ENCODE measurements at places on chromosomes 11 and 22. TPM values are rescaled to one million over a fixed set of nuclear protein-coding genes. Genes with fewer than 3 reads are reported as not detected.

Gene CLDN5
- 22.1 TPM for total RNA-seq

Gene ARHGAP8
- total RNA-seq = 6.0 TPM

Gene LDHAL6A
- not detected for total RNA-seq

Gene OR2D2
- total RNA-seq = not detected

Gene CNIH2
- total RNA-seq = 1.1 TPM

Gene CAPN1
- 552 TPM for total RNA-seq

Gene OR51F1
- not detected for total RNA-seq

Gene HORMAD2
- not detected for total RNA-seq

Gene PRODH
- 59.3 TPM for total RNA-seq

Gene SORL1
- 42.8 TPM for total RNA-seq

Gene MUS81
- 25.4 TPM for total RNA-seq

Gene TPST2
- 45.5 TPM for total RNA-seq

Gene TECTA
- total RNA-seq = 0.26 TPM

Gene CBLIF
- total RNA-seq = not detected

Gene MS4A4E
- 5.1 TPM for total RNA-seq

Gene DDT
- 171 TPM for total RNA-seq

DNA sequence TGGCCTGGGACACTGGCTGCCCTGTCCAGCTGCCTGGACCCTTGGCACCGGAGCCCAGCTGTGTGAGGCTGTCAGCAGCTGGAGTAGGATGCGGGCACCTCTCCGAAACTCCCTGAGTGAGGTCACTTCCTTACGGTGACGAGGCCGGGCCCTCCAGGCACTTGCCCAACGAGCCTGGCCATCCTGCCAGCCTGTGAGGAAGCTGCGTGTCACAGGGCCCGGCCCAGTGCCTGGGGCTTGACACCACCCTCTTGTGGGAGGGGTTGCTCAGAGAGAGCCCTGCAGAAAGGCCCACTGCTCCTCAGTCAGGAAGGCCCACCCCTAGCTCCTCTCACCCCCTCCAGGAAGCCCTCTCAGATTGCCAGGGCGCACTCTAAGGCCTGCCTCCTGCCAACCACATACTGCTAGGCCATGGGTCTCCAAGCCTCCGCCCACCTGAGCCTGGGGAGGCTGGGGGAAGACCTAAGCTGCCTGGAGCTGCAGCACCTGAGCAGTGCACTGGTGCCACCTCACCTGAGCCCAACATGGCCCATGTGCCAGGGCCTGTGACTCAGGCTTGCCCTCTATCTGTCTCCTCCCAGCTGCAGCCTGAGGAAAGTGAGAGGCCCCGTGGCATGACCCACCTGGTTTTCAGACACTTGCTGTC lies 4.3 kb upstream of the PHLDA2 start:
- peak; percentile 91 for DNase-seq

GRCh38 chr11:50178737-50179136 lies 146.1 kb downstream of the OR4C45 start:
- no peak for DNase-seq

- no peak for DNase-seq
Measured at GRCh38 chr11:7509966-7510365, 3.8 kb upstream of the PPFIBP2 start.

GRCh38 chr11:64810271-64810890 lies at the start of gene MEN1:
Gene MEN1 (minus strand): TSS chr11:64810551. CDS start chr11:64810109, 442 bp downstream.
- DNase-seq = peak; percentile 97

GRCh38 chr22:21719024-21719423 lies 16.6 kb downstream of the YPEL1 start:
- DNase-seq = no peak

DNA sequence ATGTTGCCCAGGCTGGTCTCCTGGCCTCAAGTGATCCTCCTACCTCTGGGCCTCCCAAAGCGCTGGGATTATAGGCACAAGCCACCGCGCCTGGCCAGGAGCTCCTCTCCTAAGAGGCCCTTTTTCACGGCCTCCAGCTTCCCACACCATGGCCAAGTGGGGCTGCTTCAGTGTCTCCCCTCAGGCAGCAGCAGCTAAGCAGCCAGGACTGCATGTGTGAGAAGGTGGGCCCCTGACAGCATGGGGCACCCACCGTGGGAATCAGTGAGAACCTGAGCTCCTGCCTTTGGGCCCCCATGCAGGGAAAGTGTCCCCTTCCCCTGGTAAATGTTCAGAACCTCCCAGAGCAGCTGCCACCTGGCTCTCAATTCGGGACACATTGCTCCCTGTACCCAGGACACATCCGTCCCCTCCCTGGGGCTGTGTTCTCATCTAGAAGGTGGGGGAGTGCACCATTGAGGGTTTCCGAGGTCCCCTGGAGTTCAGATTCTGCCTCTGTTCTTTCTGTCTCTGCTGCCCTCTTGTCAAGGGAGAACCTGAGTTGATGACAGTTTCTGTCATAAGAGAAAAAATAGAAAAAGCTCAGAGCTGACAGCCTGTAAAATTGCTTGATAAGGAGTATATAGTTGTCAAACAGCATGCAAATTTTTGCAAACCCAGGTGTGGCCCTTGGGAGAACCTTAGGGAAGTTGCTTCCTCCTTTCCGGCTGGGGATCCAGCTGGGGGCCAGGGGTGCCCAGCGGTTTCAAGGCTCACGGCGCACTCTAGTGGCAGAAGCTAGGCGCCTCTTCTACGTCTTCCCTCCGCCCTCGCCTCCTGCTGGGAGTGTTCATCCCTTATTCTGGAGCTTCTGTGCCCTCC lies 29.7 kb downstream of the FAM83F start:
- no peak for DNase-seq

DNA sequence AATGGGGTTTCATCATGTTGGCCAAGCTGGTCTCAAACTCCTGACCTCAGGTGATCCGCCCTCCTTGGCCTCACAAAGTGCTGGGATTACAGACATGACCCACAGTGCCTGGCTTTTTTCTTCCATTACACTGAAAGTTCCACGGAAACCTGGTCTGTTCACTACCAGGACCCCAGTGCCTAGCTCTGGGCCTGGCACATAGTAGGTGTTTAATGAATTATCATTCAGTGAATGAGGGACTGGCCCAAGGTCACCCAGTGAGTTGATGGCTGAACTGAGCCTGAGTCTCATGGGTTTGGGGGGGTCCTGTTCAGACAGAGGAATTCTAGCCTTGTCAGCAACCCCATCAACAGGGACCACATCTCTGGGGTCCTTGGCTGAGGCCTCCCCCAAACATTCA lies 3.1 kb downstream of the C11orf86 start:
- no peak for DNase-seq

GRCh38 chr11:1458340-1459218 lies 28.0 kb downstream of the MOB2 start:
- DNase-seq = no peak

DNA sequence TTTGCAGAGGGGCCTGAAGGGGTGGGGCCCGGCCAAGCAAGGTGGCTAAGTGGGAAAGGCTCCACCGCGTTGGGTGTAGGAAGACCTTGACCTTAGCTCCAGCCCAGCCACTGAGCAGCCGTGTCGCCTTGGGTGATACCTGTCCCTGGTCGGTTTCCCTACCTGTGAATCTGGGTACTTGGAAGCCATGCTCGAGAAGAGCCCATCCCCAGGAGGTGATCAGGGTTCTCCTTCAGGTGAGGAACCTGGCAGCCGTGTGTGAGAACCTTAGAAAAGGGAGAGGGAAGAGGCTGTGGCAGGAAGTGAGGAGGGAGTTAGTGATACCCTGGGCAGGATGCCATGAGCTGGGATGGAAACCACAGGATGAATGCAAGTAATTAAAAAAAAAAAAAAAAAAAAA lies 21.6 kb downstream of the PPARA start:
- no peak for DNase-seq

- no peak for DNase-seq
Measured at GRCh38 chr11:124672536-124673215, 863 bp downstream of the SIAE start.

- DNase-seq = no peak
Measured at GRCh38 chr11:75896843-75897419, 81.9 kb downstream of the UVRAG start.

- no peak for DNase-seq
Measured at GRCh38 chr11:73028611-73029010, 113.5 kb downstream of the FCHSD2 start.

DNA sequence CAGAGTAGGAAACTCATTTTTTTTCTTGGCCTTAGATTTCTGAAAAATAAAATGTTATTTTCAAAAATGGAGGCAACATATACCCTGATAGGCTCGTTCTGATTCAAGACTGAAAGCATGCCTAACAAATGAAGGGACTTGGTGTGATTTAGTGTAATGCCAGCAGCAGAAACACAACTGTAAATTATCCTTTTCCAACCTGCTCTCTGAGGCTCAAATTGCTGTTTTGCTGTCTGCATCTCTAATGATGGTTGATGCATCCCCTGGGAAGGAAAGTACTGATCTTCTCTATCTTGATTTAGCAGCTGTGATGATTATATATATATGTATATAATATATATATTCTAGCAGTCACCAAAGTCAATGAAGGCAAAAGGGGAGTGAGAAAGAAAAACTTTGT lies 537.2 kb upstream of the API5 start:
- DNase-seq = no peak

DNA sequence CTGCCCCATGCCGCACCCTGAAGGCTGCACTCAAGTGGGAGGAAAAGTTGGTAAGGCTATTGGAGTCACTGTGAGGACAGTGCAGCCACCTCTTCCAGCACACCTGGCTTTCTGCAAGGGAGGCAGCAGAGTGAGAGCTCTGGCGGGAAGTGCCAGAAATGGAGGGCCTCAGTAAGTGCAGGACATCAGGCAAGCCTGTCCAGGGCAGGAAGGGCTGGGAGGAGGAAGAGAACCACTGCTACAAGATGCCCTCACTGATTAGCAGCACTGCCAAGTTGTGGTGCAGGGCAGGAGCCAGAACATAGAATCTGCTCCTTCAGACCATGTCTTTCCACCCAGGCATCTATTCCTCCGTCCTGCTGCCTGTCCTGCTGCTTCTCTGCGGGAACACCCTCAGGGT lies 61.2 kb upstream of the CLTCL1 start:
- DNase-seq = peak; percentile 65

DNA sequence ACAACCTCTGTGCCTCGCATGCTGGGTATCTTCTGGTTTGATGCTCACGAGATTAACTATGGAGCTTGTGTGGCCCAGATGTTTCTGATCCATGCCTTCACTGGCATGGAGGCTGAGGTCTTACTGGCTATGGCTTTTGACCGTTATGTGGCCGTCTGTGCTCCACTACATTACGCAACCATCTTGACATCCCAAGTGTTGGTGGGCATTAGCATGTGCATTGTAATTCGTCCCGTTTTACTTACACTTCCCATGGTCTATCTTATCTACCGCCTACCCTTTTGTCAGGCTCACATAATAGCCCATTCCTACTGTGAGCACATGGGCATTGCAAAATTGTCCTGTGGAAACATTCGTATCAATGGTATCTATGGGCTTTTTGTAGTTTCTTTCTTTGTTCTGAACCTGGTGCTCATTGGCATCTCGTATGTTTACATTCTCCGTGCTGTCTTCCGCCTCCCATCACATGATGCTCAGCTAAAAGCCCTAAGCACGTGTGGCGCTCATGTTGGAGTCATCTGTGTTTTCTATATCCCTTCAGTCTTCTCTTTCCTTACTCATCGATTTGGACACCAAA lies 516 bp downstream of the OR52J3 start:
- no peak for DNase-seq

DNA sequence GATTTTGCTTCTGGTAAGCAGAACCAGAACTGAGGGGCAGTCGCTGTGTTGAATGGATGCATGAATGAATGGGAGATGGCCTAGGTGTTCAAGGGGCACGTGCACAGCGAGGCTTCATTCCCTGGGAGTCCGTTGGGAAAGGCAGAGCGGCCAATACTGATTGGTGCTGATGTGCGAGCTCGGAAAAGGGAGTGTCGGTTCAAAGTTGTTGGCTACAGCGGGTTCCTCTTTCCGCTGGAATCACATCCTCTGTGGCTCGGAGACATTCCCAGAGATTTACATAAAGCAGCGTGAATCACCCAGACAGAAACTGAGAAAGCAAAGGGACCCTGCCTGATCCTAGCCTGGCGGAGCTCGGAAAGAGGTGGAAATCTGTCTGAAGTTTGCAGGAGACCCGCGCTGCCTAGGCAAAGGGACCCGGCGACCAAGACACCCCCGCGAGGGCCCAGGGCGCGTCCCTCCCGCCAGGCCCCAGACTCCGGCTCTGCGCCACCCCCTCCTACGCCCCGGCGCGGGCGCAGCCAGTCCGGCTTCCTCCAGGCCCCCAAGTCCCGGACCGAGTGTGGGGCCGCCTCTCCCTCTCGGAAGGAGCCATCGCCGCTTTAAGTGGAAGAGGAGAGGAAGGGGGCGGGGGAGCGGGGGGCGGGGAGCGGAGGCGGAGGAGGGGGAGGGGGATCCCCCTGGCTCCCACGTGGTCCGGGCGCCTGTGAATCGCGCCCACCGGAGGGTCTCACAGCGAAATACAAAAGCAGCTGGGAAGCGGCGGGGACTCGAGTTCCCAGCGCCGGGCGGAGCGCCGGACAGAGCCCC lies at the start of gene FJX1:
Gene FJX1, plus strand, starts transcription at position 774 of the 810 bp plus-strand sequence. CDS start 177 bp downstream, outside the sequence.
- peak; percentile 68 for DNase-seq

- no peak for DNase-seq
Measured at GRCh38 chr11:102459393-102459792, 6.8 kb upstream of the TMEM123 start.

DNA sequence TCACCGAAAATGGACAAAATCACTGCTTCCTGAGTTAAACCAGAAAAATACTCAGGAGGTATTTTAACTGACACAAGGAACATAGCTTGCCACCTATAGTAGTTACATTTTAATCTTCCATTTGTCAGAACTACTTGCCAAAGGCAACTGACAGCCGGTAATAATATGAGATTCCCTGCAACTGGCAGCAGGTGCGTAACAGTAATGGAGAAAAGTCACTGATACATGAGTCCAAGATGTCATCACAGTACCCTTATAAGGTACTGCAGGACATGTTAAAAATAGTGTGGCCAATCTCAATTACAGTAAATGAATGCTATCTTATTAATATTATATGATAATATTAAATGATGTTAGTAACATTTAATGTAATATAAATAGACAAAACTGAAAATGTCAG lies 21.1 kb upstream of the ARHGAP32 start:
- no peak for DNase-seq

DNA sequence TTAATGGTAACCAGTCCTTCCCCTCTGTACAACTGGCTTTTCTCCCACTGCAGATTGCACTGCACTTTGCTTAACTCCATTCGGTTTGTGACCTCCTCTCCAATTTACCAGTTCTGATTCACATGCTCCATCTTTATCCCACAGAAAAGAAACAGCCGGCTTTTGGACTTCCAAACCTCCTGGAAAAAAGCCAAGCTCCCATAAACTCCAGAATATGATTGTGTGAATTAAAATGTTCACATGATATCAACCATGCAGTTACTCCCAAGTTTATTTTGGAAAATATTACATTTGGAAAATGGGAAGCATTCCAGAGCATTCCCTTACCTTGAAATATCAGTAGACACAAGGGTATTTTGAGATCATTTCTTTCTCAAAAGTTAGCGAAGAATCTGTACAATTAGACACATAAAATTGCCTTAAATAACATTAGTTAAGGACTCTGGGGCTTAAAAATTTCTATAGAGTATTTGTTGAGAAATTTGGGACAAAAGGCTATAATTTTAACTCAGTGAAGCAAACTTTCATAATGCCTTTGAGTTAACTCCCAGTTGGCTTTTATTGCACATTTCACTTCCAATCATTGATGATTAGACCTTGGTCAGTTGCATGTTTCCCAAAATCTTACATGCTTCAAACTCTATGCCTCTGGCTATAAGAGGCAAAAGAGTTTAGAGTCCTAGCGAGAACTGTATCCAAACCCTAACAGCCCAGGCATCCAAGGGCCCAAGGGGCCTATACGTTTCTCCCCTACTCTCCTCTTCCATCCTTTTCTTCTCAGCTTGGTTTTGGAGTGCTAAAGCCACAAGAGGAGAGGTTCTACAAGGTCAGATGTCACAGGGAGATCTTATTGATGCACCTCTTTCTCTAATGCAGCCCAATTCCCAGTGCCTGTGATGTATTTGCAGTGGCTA lies 23.6 kb upstream of the TMEM135 start:
- DNase-seq = no peak

Measured in suprapubic skin (tissue), 4 donors.